ENCODE measurements at places on chromosomes 4 and X. TPM values are rescaled to one million over a fixed set of nuclear protein-coding genes. Genes with fewer than 3 reads are reported as not detected.

DNA sequence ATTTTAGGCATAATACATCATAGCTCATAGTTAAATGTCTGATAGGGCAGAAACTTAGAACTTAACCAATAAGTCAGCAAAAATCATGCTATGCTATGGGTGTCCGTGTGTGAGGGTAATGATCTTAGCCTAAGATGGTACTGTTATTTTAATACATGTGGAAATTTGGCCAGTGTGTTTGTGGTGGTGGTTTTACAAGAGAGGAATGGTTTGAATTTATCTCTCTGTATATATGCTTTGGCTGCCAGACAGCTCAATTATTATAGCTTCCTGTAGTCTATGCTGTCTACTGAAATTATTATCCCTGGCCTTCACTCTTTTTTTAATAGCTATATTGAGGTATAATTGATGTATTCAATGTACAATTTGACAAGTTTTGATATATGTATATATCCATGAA lies 21.3 kb downstream of the ZNF330 start:
- no peak overlapping the region for H3K27ac ChIP-seq
- H3K4me1 ChIP-seq: peaks cover 18% of the 10 kb centered on the region
- no peak overlapping the region for H3K4me3 ChIP-seq
- no peaks in the 10 kb centered on the region for H3K27me3 ChIP-seq

- no peaks in the 10 kb centered on the region for H3K36me3 ChIP-seq
- no peak for DNase-seq
- no peak overlapping the region for H3K27ac ChIP-seq
- H3K4me1 ChIP-seq: peaks cover 9% of the 10 kb centered on the region
- H3K27me3 ChIP-seq: peaks cover 12% of the 10 kb centered on the region
- no peak overlapping the region for H3K4me3 ChIP-seq
These were observed 58.8 kb upstream of the TRPC3 start for GRCh38 chr4:122010610-122011009.

GRCh38 chrX:100408713-100409609 lies 1.1 kb downstream of the PCDH19 start:
- no peaks in the 10 kb centered on the region for H3K36me3 ChIP-seq
- DNase-seq: no peak
- H3K4me1 ChIP-seq: peaks cover 5% of the 10 kb centered on the region

GRCh38 chrX:9390693-9391368 lies 74.0 kb upstream of the TBL1X start:
- DNase-seq: no peak
- no peak overlapping the region for H3K4me3 ChIP-seq
- H3K27ac ChIP-seq: no peak overlapping the region
- peaks cover 3% of the 10 kb centered on the region for H3K27me3 ChIP-seq

DNA sequence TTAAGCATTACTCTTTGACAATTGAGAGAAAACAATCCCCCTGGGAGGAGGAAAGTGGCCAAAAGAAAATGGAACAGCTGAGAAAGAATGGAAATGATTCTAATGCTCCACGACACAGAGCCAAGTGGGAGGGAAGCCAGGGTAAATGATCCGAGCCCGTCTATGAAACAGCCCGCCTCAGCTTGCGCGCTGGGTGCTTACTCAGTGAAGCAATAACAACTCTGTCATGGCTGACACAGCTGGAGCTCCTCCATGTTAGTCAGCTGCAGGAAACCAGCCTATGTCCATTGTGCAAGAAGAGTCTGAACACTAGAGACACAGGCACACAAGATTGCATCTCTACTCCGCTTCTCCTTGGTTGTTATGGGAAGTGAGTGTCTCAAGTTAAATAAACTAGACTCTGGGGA lies 19.3 kb downstream of the NOA1 start:
- peaks cover 5% of the 10 kb centered on the region for H3K36me3 ChIP-seq
- DNase-seq: no peak
- no peaks in the 10 kb centered on the region for H3K4me1 ChIP-seq
- H3K4me3 ChIP-seq: no peak overlapping the region
- H3K27ac ChIP-seq: no peak overlapping the region

DNA sequence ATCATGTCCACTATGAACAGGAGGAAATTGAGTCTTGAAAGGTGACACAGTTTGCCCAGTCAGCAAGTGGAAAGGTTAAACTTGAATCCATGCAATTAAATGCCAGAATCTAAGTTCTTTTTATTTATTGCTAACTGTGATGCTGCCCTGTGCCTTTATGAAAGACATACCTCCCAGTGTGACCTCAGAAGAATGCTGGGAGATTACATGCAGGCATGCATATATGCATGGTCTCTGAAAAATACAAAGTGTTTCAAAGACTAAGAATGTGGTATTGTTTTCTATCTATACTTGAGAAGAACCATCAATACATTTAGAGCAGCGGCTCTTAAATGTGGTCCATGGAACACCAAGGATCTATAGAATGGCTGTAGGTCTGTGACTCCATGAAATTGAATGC lies 45.6 kb downstream of the CCDC149 start:
- DNase-seq: no peak
- no peak overlapping the region for H3K27ac ChIP-seq
- H3K36me3 ChIP-seq: no peaks in the 10 kb centered on the region
- H3K4me1 ChIP-seq: no peaks in the 10 kb centered on the region
- no peaks in the 10 kb centered on the region for H3K27me3 ChIP-seq

GRCh38 chr4:121237069-121237399 lies 72.9 kb upstream of the TNIP3 start:
- no peaks in the 10 kb centered on the region for H3K36me3 ChIP-seq
- H3K27ac ChIP-seq: no peak overlapping the region
- no peaks in the 10 kb centered on the region for H3K4me1 ChIP-seq
- H3K27me3 ChIP-seq: no peaks in the 10 kb centered on the region
- no peak for DNase-seq

GRCh38 chr4:69038582-69038981 lies 57.7 kb upstream of the UGT2B7 start:
- H3K27me3 ChIP-seq: no peaks in the 10 kb centered on the region
- H3K27ac ChIP-seq: no peak overlapping the region
- H3K4me3 ChIP-seq: no peak overlapping the region

The NLGN3 gene
- 1.4 TPM for total RNA-seq

DNA sequence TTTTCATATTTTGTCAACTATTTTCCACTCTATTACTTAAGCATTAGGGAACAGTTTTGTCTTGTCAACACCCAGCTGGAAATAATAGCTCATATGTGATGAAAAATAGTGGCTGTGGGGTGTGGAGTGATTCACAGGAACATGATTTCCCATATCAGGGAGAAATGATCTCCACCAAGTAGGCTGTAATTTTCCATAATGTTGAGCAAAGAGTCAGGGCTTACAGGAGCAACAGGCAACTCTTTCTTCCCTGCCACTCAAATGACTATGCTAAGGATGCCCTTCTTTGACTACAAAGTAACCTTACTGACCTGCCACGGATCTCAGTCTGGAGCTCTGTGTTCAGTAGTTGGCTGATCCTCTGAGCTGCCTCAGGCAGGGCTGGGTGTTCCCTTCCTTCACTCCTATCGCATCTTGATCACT lies 90.0 kb upstream of the GATB start:
- no peak overlapping the region for H3K4me3 ChIP-seq
- H3K27me3 ChIP-seq: no peaks in the 10 kb centered on the region
- no peak overlapping the region for H3K27ac ChIP-seq
- DNase-seq: no peak
- no peaks in the 10 kb centered on the region for H3K4me1 ChIP-seq
- no peaks in the 10 kb centered on the region for H3K36me3 ChIP-seq

DNA sequence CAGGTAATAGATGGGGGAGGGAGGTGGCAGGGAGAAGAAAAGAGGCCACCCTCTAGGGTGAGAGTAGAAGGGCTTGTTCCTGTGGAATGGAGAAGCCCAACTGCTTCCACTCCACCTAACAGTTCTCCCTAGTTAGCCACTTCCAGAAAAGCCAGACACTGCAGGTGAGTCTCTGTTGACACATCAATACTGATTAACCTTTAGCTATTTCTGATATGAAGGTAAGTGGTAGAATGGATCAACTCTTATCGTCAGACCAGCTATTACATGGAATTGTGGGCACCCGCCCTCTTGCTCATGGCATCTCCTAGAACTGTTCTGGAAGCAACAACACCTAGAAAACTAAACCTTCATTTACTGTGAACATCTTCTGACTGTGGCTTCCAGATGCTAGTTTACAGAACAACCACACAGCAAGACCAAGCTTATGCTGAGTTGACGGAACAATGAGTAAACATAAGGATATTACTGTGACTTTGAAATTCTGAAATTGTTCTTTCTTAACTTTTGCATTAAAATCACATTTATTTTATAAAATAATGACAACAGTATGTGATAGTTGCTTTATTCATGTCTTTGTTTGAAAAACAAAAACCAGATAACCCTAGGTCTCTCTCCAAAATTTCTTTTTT lies 44.7 kb downstream of the ANXA3 start:
- no peak overlapping the region for H3K27ac ChIP-seq
- peaks cover 11% of the 10 kb centered on the region for H3K36me3 ChIP-seq
- H3K27me3 ChIP-seq: no peaks in the 10 kb centered on the region
- H3K4me3 ChIP-seq: no peak overlapping the region
- DNase-seq: no peak

The SUPT20HL2 gene
- total RNA-seq: not detected

Measured in activated naive CD8-positive, alpha-beta T cell treated with anti-CD3 and anti-CD28 coated beads, Interleukin-2, amount 10 ng/mL, durations not matched to agents 7 days and 5 days (primary cell).